ENCODE measurements at places on chromosomes 11 and 22. TPM values are rescaled to one million over a fixed set of nuclear protein-coding genes. Genes with fewer than 3 reads are reported as not detected.

The KDM4D gene
- 3.8 TPM for total RNA-seq

DNA sequence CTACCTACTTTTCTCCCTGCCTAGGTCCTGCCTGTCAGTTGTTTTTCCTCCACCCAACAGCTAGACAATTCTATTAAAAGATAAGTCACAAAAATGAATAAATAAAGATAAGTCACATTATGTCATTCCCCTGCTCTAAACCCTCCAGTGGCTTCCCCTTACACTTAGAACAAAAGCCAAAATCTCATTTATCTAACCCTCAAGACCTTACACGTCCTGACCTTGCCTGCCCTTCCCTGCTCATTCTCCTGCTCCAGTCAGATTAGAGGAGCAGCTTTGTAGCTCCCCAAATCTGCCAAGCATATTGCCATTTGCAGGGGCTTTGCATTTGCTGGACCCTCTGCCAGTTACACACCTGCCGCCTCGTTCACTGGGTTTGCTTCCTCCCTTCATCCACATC, 16.7 kb downstream of the KREMEN1 start:
- no peaks in the 10 kb centered on the region for H3K36me3 ChIP-seq
- peaks cover under 1% of the 10 kb centered on the region for H3K4me1 ChIP-seq
- H3K27ac ChIP-seq: no peak overlapping the region
- H3K4me3 ChIP-seq: no peak overlapping the region

- no peak overlapping the region for H3K27ac ChIP-seq
- no peak overlapping the region for H3K4me3 ChIP-seq
- H3K4me1 ChIP-seq: no peaks in the 10 kb centered on the region
- no peaks in the 10 kb centered on the region for H3K36me3 ChIP-seq
- DNase-seq: no peak
- no peaks in the 10 kb centered on the region for H3K27me3 ChIP-seq
Observed at GRCh38 chr22:49332691-49333090, 495.0 kb downstream of the BRD1 start.

The NOX4 gene
- total RNA-seq: 0.49 TPM

GRCh38 chr11:23226331-23227077, 366.2 kb upstream of the CCDC179 start:
- H3K27ac ChIP-seq: no peak overlapping the region
- H3K4me3 ChIP-seq: no peak overlapping the region
- peak; percentile 15 for DNase-seq
- H3K4me1 ChIP-seq: no peaks in the 10 kb centered on the region

The PRDM11 gene
- total RNA-seq: 15.9 TPM

DNA sequence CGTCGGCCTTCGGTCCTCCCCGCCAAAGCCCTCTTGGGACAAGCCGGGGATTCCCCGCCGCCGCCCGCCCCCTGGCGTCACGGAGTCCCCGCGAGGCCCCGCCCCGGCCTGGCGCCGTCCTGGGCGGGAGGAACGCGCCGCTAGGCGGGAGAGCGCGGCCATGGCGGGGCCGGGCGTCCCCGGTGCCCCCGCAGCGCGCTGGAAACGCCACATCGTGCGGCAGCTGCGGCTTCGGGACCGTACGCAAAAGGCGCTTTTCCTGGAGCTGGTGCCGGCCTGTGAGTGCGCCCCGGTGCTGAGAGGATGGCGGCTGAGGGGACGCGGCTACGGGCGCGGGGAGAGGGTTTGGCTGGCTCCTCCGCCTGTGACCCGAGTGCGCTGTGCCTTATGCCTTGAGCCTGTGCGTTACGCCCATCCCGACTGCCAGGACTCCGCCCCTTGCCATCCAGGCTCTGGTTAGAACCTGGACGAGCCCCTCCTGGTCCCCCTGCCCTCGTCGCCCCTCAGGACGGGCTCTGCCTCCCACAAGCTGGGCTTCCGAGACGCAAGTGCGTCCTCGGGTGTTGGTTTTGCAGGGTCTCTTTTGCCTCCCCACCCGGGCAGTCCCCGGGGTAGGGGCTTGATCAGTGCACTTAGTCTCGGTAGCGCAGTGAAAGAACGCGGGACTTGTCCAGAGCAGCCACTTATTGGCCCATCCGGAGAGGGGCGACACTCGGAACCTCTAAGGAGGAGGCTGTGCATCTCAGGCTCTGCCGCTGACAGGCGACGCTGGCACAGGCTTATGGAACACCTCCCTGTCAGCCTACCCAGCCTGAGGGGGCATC, at the start of gene ATG16L2:
Gene ATG16L2 (plus strand): TSS at position 126 of the 824 bp plus-strand sequence. CDS start 35 bp downstream, at position 161.
- no peaks in the 10 kb centered on the region for H3K27me3 ChIP-seq
- peaks cover 14% of the 10 kb centered on the region for H3K4me1 ChIP-seq
- H3K4me3 ChIP-seq: peak within 1 kb of the TSS; percentile 71
- peak within 1 kb of the TSS; percentile 99 for H3K27ac ChIP-seq

The OOSP1 gene
- not detected for total RNA-seq

- no peak for DNase-seq
- H3K36me3 ChIP-seq: no peaks in the 10 kb centered on the region
- H3K4me3 ChIP-seq: no peak overlapping the region
- no peaks in the 10 kb centered on the region for H3K27me3 ChIP-seq
Observed at GRCh38 chr11:44014968-44015623, 32.7 kb upstream of the ACCSL start.

The TMEM121B gene
- 6.7 TPM for total RNA-seq

The LYVE1 gene
- not detected for total RNA-seq

The LRRN4CL gene
- 0.81 TPM for total RNA-seq

The TRPT1 gene
- 117 TPM for total RNA-seq

The APOL6 gene
- total RNA-seq: not detected

DNA sequence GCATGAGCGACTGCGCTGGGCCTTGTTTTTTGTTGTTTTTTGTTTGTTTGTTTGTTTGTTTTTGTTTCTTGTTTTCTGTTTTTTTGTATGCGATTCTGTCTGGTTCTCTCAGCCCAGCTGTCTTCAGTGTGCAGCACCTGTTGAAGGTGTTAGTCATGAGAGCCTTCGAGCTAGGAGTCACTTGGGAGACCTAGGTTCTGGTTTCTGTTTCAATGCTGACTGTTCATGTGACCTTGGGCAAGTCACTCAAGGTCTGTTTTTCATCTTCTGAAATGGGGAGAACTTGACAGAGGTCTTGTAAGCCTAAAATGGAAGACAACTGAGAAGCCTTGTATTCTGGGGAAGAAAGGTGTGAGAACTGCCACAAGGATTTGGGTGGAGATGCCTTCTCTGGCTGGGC, 1.8 kb downstream of the DCPS start:
- no peak overlapping the region for H3K4me3 ChIP-seq
- peaks cover 4% of the 10 kb centered on the region for H3K4me1 ChIP-seq
- H3K36me3 ChIP-seq: no peaks in the 10 kb centered on the region

DNA sequence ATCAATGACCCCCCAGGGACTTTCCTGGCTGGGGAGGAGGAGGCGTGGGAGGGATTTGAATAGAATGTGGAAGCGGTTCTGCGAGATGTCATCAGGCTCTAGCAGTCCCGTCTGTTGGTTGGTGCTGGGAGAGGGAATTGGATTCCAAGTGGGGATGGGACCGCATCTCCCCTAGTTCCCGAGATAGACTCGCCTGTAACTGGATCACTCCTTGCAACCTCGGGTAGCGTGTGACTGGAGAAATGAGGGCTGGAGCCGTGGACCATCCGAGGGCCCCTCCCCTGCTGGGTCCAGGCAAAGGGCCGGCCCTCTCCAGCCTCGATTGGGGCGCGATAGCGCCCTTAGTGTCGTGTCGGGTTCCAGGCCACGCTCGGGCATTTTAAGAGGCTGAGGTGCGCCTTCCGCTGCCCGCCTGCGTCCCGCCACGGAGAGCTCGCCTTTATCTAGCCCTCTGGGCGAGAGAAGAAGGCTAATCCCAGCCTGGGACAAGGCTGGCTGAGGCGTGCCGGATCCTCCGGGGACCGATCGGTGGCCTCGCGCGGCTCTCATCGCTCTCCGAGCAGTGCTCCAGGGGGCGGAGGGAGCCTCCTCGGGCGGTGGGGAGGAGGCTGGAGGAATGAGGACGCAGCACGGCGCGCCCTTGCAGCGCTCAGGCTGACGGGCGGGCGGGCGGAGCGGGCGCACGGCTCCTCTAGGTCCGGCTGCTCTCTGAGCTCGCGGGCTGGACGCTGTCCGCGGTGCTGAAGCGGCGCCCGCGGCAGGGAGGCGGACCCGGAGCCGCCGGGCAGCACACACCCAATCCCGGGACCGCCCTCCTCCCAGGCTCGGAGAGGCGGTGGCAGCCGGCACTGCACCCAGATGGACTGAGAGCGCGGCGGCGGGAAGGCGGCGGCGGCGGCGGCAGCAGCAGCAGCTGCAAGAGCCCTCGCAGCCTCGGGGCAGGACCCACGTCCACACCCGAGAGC, 107.8 kb downstream of the OSBP2 start:
- peak; percentile 96 for DNase-seq
- H3K36me3 ChIP-seq: no peaks in the 10 kb centered on the region
- no peak overlapping the region for H3K27ac ChIP-seq

The SUSD2 gene
- 2.2 TPM for total RNA-seq
